ENCODE measurements at places on chromosomes 6 and 20.
A peak's percentile ranks its signal among the peaks of the same experiment; 100 is the strongest.

GRCh38 chr6:24831771-24832716 lies 33.3 kb upstream of the ARMH2 start:
- DNase-seq, result no peak

- DNase-seq, result no peak
Measured at GRCh38 chr6:36533321-36533720, 14.0 kb downstream of the STK38 start.

- DNase-seq, result peak; percentile 82
Measured at GRCh38 chr6:128655978-128656498, 135.6 kb upstream of the PTPRK start.

- DNase-seq, result no peak
Measured at GRCh38 chr20:50328222-50328979, 137.8 kb downstream of the CEBPB start.

- DNase-seq, result peak; percentile 15
Measured at GRCh38 chr6:130535242-130535641, 169.4 kb downstream of the TMEM200A start.

DNA sequence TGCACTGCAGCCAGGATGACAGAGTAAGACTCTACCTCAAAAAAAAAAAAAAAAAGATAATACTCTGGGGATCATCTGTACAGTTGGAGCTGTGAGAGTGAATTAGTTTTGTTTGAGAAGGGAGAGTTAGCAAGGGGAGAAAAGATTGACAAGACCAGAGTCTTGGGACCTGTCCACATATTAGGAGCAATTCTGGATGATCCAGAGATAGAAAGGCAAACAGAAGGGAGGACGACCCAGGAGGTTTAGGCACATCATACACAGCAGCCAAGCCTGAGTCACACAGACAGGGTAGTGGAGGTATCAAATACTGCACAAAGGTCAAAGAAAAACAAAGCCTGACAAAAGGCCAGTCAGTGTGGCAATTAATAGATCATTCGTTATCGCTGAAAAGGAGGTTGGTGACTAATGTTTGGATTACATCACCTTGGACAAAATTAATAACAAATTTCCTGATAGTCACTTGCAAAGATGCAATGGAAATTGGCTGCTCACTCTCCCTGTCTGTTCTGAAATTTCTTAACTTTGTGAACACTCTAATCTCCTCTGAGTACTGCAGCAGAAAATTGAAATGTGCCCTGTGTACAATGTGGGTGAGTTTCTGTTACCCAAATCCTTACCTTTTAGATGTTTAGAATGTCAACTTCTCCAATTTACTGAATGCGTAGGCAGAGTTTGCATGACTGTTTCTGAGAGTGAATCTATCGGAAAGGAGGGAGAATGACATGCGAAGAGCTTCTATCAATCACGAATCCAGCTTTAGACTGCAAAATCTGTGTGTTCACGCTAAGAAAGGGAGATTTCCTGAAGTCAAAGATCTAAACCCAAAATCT lies 105.4 kb downstream of the TSHZ2 start:
- DNase-seq, result peak; percentile 72

DNA sequence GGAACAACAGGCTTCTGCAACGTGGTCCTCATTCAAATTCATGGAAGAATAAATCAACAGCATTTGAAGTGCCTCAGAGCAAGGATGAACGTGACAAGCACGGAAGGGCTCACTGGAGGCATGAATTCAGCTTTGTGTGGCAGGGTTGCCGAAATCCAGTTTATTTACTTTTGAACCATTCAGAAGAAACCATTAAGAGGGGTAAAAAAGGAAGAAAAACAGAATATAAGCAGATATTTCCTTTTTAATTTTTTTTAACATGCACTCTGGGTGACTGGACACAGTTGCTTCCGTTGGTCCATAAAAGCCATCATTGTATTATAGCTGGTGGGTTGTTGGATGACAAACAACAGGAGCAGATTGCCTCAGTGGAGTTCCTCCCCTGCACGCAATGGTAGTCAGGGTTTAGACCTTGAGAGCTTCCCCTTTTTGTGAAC lies 17.3 kb upstream of the SNRPB2 start:
- DNase-seq, result no peak

GRCh38 chr6:104402572-104402971 lies 457.1 kb downstream of the HACE1 start:
- DNase-seq, result peak; percentile 63

GRCh38 chr6:158061361-158061708 lies 79.7 kb downstream of the SYNJ2 start:
- DNase-seq, result no peak

DNA sequence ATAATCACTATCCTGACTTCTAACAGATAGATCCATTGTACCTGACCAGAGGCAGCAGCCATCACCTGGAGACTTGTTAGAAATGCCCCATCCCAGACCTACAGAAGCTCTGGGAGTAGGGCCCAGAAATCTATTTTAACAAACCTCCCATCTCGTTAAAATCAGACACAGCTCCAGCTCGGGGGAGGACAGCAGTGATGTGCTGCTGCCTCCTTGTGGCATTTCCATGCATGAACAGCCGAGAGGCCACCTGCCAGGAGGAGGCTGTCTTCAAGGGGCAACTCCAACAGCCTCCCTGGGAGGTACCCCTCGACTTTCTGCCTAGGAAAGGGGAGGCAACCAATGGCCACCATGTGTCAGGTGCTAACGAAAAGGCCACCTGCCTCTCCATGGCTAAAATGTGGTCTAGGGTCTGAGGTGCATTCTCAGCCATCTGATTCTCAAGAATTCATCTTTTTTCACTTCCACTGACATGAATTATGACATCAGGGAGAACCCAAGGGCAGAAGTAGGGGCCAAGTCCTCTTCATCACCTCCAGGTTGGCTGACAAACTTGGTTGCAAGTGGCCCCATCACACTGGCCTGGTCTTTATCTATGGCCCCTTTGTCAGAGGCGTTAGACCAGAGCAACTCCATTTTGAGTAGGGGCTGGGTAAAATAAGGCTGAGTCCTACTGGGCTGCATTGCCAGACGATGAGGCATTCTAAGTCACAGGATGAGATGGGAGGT lies 12.2 kb upstream of the KCNK15 start:
- peak; percentile 73 for DNase-seq

DNA sequence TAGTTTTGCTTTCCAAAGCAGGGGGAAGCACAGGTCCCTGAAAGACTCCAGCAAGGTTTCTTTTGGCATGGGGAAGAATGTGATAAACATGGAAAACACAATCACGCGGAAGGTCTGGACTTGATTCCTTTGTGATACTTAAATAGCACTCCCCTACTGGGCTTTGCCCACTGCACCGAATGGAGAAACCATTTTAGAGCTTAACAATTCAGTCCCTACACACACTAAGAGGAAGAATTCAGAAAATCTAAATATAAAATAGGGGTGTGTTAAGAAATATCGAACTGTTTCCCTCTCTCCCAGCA lies 71.4 kb upstream of the NHSL1 start:
- DNase-seq, result no peak

- DNase-seq, result no peak
Measured at GRCh38 chr6:112199001-112199403, 55.4 kb downstream of the LAMA4 start.

DNA sequence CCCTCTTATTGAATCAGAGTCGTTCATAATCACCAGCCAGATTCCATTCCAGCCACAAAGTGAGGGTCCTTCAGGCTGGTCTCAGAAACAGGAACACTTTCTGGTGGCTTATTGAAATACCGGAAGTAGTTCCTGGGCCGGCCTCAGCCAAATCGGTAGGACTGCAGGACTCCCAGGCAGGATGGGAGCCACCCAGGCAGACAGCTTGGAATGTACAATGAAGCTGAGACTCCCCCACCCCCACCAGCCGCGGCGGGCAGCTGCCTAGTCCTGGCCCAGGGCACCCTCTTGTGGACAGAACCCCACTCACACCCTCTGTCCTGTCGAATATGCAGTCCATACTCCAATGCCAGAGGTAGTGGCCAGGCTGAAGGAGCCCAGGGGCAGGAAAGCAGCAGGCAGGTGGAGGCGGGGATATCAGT lies 43.8 kb downstream of the MDFI start:
- peak; percentile 89 for DNase-seq

GRCh38 chr20:6909608-6910007 lies 142.1 kb downstream of the BMP2 start:
- DNase-seq, result peak; percentile 89

GRCh38 chr6:131199568-131200272 lies 64.5 kb downstream of the AKAP7 start:
- DNase-seq, result peak; percentile 72

GRCh38 chr6:15501826-15502445 lies 160.9 kb downstream of the DTNBP1 start:
- peak; percentile 27 for DNase-seq

- no peak for DNase-seq
Measured at GRCh38 chr6:163260911-163261310, 153.6 kb upstream of the QKI start.
